ENCODE measurements at places on chromosomes 2 and 18. TPM values are rescaled to one million over a fixed set of nuclear protein-coding genes. Genes with fewer than 3 reads are reported as not detected.
A peak's percentile ranks its signal among the peaks of the same experiment; 100 is the strongest.

The UGT1A6 gene
- not detected for total RNA-seq

The HYCC2 gene
- 15.5 TPM for total RNA-seq

The ADAM23 gene
- 0.44 TPM for total RNA-seq

- DNase-seq, result peak; percentile 66
Observed at GRCh38 chr18:62716619-62717168, 1.4 kb downstream of the PHLPP1 start.

- DNase-seq, result peak; percentile 91
Observed at GRCh38 chr2:178197791-178198190, 3.5 kb downstream of the OSBPL6 start.

GRCh38 chr2:240141736-240142135, 1.3 kb upstream of the OTOS start:
- DNase-seq, result no peak

DNA sequence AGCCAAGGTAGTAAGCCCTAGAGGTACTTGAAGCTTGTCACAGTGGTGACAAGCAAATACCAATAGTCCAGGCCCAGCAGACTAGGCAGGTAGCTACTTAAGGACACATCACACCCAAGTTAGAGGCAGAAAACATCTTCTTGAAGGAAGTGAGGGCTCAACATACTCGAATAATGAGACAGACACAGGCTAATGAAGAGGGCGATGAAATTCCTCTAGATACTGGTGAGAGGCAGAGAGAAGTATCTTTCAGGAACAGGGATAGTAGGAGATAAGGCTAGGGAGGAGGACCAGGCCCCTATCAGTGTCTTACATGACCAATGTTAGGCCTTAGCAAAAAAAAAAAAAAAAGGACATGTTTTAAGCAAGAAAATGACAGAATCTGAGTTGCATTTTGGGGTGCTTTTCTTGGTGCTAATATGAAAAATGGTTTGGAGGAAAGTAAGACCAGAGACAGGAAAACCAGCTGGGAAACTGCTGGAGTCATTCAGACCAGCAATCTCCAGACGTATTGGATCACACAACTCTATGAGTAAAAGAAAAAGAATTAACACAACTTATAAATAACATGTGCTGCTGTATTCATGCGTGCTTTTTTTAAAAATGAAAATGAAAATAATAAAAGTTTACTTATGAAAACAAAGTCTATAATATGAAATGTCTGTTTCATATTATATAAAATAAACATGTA, 37.7 kb downstream of the COBLL1 start:
- no peak for DNase-seq

DNA sequence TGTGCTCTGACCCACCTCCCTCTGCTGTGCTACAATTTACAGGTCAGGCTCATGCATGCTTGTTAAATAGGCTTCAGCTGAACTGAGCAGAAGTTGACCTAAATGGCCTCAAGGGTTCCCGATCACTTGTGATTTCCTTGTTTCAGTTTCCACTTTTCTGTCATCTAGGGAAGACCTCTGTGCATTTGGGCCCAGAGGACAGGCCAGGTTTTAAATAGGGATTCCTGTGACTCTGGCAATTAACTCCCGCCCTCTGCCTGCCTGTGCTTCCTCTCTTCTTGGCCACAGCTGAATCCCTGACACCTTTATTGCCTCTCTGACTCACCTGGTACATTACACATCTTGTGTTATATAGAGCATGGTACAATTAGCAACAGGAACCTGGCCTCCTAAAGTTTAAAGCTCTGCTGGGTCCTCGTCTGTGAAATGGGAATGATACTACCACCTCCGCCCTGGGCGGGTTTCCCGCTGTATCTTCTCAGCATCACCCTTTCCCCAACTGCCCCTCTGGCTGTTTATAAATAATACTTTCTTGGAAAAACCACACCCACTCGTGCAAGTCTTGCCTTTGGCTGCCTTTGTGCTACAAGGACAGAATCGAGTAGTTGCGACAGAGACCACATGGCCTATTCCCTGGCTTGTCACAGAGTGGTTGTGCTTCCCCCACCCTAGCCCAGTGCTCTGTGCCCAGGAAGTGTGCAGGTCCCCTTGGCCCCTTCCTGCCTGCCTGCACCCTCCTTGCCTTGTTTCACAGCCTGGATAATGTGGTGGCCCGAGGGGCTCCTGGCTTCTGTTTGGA, 7.9 kb downstream of the CABLES1 start:
- DNase-seq, result no peak

DNA sequence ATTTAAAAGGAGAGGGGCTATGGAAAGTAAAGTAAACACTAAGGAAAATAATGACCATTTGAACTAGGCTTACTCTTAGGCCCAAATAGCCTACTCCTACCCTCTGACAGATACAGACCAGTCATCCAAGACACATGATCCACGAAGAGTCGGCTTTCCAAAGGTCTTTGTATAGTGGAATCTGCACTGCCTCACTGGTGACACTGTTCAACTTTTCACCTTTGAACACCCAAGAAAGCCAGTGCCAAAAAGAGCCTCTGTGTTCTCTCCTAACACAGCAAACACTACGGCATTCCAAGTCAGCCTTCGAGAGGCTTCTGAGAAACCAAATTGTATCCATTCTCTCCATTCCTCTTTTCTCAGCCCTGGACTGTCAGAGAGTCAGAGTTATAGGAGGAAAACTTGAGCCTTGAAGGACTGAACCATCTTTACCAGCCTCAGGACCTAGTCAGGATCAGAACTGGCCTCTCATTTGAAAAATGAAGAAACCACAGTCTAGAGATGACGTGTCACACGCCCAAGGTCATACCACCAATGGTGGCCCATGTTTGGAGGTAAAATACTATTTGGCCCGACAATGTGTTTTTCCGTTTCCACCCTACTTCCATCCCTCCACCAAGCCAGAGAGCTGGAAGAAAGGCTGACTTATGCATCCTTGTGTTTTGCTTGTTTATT, 267.4 kb upstream of the ACVR2A start:
- DNase-seq, result no peak

DNA sequence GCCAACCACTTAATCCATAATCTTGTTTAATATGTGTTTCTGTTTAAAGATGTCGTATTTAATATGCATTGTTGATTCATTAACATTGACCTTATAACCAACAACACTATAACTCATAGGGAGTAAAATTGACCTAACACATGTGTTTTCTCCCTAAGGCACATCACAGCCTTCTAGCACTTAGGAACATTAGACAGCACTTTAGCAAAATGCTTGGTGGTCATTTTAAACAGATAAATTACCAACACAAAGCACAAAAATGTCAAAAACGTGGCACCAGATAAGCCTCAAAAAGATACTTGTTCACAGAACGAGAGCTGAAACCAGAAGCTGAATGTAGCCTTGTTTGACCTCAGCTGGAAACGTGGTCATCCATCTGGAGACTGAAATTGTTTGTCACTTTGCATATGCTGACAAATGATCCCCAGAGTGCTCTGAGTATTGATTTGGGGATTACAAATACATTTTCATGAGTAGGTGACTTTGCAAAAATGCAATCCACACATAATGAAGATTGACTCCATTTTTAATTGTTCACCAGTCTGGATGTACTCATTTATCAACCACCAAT, 139.2 kb downstream of the CCDC102B start:
- no peak for DNase-seq

- no peak for DNase-seq
Observed at GRCh38 chr2:127525691-127526131, 578 bp downstream of the IWS1 start.

- DNase-seq, result no peak
Observed at GRCh38 chr2:239156516-239157265, 244.1 kb downstream of the HDAC4 start.
